Metanephros (tissue), 2 donors: ENCODE measurements at places on chromosomes 1 and 21. TPM values are rescaled to one million over a fixed set of nuclear protein-coding genes. Genes with fewer than 3 reads are reported as not detected.

The CD48 gene
- total RNA-seq: 5.5 TPM

The PDC gene
- not detected for total RNA-seq

The CYP4A11 gene
- 22.1 TPM for total RNA-seq

The PLA2G2F gene
- 0.18 TPM for total RNA-seq

The MCOLN2 gene
- 0.93 TPM for total RNA-seq

The SPRR2E gene
- not detected for total RNA-seq

The FCMR gene
- 2.5 TPM for total RNA-seq

The NTMT2 gene
- total RNA-seq: not detected

The CFHR4 gene
- not detected for total RNA-seq

The CACNA1S gene
- total RNA-seq: 16.5 TPM

The ABCA4 gene
- total RNA-seq: 10.8 TPM

The MYOM3 gene
- 142 TPM for total RNA-seq

The KIRREL1 gene
- total RNA-seq: 120 TPM

The HIVEP3 gene
- total RNA-seq: 6.1 TPM

The FCAMR gene
- 6.0 TPM for total RNA-seq

The LMX1A gene
- 0.12 TPM for total RNA-seq

The S100A7 gene
- total RNA-seq: not detected

The AVPR1B gene
- total RNA-seq: 0.53 TPM

The ACTA1 gene
- 980 TPM for total RNA-seq

The PRCC gene
- total RNA-seq: 33.2 TPM

The EXTL2 gene
- total RNA-seq: 39.5 TPM

The C1orf50 gene
- 3.7 TPM for total RNA-seq

The EPRS1 gene
- total RNA-seq: 63.6 TPM

The HES3 gene
- not detected for total RNA-seq
